ENCODE measurements at places on chromosomes 7 and 10.

DNA sequence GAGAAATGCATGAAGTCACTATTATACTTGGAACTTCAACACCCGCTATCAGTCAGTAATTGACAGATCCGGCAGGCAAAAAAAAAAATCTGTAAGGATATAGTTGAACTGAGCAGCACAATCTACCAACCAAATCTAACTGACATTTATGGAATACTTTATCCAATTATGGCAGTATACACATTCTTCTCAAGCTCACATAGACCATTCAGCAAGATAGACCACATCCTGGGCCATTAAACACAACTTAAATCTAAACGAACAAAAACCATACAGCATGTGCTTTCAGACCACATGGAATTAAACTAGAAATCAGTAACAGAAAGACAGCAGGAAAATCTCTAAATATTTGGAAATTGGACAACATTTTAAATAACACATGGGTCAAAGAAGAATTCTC lies 112.7 kb downstream of the MPP7 start:
- DNase-seq, result no peak

DNA sequence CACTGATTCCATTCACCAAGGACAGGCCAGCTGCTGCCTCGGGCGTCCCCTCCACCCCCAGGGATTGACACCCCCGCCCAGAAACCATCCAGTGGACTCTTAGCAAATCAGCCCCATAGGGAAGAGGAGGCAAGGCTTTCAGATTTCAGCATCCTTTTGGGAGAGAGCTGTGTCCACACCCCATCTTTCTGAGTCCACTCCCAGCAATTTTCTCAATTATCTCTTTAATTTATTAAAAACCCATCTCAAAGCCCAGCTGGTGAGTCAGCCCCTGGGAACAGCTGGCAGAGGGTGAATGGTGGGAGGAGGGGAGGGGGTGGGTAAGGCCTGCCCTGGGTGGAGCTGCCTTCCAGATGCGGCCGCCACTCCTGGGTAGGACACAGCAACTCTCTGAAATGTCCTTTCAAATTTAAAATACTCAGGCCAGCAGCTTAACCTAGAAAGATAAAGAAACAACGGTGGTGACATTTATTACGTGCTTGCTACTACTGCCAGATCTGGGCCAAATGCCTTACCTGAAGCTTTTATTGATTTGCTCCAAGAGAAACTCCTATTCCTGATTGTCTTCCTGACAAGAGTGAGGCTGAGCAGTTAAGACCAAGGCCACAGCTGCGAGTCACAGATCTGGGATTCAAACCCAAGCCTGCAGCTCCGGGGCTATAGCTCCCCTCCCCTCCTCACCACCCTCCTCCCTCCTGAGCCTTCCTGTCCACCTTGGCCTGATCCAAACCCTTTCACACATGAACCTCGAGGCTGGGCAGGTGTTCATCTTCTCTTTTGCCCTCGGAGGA lies 120.4 kb downstream of the RGS10 start:
- DNase-seq, result no peak

DNA sequence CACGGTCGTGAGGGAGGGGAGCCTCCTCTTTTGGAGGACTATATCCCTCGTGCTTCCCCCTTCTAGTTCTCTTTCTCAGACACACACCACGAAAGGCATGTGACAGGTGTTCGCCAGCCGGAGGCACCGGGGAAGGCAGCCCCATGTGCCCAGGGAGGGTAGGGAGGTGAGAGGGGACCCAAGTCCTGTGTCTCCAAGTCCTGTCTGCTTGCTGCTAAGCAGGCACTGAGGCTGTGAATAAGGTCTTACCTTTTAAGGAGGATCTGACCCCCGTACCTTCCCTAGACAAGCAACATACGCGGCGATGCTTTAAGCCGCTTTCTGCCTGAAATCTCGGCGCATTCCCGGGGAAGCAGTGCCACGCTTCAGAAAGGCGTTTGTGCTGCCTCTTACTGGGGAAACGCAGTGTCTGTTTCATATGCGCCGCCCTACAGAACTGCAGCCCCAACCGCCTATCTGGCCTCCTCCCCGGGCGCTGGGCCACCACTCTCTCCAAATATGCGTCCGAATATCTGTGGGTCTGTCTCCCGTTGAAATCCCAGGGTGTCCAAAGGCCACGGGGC lies 770 bp downstream of the PLXNA4 start:
- no peak for DNase-seq

- DNase-seq, result no peak
Measured at GRCh38 chr10:59109826-59110225, 66.6 kb upstream of the PHYHIPL start.

DNA sequence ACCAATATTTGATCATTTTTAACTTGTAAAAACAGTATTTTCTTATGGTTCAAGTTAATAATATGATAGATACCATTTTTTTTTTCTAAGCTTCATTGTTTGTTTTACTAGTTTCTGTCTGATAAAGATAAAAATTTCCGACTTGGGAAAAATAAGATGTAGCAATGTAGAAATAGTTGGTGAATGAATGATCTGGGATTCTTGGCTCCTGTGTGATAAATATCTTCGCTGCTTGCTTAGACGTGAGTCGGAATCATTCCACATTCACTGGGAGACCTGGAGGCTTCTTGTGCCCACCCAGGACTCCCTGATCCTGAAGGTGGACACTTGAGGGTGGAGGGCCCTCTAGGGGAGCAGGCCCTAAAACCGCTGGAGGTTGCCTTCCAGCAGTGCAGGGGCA lies 47.9 kb downstream of the EXOC4 start:
- no peak for DNase-seq

- no peak for DNase-seq
Measured at GRCh38 chr10:98790817-98791216, 344.1 kb upstream of the HPS1 start.

DNA sequence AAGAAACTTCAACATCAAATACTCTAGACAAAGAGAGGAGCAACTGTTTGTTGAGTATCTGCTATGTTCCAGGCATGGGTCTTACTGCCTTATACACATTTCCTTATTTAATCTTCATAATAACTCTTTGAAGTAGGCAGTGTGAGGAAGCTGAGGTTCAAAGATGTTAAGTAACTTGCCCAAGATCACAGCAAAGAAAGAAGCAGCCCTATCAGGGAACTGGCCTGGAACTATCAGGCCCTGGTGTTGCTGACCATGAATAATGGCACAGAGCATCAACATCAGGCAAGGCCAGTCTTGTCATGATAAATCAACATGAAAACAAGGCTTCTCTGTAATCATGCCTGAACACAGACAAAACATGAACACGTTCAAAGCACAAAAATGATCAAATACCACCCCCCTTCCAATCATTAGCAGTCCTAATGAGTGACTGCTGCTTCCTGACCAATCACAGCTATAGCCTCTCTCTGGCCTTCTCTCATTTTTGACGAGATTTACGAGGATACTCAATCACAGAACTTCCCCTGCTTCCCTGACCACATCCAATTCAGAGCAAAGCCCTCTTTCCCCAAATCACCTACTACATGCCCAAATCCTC lies 2.3 kb downstream of the GSDME start:
- DNase-seq, result no peak

- DNase-seq, result no peak
Measured at GRCh38 chr7:122300211-122300932, 4.2 kb downstream of the FEZF1 start.

DNA sequence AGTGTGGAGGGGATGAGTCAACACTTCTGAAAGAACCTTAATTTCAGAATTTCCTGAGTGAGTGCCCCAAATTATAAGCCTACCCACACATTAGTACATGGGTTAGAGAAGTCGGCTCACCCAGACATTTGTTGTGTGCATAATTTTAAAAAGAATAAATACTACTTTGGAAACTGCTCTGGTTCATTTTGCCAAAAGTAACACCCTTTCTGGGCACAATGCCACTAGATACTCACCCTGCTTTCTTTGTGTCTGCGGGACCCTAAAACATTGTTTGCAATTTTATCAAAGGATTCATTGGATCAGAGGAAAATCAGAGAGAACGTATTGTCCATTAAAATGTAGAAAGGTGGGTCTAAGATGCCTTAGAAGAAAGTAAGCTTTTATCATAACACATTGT lies 245.5 kb upstream of the NRP1 start:
- no peak for DNase-seq

- DNase-seq, result no peak
Measured at GRCh38 chr10:28105561-28105960, 106.7 kb upstream of the ODAD2 start.

DNA sequence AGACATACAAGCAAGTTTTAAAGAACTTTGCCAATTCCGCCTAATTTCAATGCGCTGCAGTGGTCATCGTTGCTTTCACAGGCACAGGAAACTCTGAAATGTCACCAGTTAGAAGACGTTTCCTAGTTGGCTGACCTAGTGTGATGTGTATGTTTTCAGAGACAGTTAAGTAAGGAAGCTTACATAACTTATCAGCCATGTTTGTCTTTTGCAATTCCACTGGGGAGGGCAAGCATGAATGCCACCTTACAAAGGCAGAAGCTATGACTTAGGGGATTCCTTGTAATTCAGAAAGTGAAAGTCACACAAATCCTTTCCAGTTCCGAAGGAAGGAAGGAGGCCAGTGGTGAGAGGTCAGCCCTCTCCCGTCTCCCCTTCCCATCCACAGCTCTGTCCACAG lies 15.0 kb upstream of the NPS start:
- DNase-seq, result no peak

GRCh38 chr10:66151346-66151745 lies 774.5 kb upstream of the LRRTM3 start:
- DNase-seq, result no peak

DNA sequence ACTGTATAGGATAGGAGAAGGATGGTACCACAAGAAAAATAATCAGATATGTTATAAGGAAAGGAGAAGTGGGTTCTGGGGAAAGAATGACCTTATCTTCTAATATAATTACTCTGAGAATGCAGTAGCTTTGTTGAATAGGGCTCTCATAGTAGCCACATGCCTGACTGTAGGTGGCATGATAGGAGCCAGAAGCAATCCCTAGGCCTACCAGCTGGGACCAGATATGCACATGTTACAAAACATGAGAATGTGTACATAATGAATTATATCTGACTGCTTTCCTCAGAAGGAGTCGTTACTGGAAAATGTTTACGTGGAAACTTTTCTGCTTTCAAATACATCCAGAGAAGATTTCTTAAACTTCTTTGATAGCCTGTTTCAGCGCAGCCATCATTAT lies 53.2 kb upstream of the FAM3C start:
- no peak for DNase-seq

DNA sequence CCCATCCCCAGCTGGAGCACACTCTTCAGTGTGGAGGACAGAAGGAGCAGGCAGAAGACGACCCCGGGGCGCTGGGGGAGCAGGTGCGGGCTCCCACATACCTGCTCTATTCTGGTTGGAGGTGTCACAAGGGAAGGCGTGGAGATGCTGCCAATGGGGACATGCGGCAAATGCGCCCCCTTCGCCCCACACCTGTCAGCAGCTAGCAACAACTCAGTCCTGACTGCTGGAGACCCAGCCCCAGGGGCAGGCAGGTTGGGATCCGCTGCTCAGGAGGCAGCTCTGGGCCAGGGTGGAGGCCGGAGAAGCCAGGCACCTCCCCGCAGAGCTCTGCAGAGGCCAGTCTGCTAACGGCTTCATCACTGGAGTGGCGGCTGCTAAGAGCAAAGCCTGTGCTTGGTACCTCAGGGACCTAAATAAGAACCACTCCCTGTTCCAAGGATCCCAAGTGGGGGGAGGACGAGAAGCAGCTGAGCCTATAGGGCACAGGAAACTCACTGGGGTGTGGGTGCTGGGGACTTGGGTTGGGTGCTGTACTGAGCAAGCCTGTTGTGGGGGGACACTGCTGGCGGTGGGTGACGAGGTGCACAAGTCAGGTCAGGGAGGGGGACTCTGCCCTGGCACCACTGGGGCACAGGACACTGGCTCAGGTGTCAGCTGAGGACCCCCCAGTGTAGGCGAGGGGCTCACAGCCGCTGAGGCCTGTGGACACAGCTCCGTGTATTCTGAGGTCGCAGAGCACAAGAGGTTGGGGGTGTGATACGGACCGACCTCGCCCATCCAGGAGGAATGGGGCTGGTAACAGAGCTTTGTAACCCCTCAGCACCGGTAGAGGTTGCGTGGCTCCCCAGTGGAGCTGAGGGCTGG lies 19.2 kb upstream of the GPR146 start:
- DNase-seq, result no peak

DNA sequence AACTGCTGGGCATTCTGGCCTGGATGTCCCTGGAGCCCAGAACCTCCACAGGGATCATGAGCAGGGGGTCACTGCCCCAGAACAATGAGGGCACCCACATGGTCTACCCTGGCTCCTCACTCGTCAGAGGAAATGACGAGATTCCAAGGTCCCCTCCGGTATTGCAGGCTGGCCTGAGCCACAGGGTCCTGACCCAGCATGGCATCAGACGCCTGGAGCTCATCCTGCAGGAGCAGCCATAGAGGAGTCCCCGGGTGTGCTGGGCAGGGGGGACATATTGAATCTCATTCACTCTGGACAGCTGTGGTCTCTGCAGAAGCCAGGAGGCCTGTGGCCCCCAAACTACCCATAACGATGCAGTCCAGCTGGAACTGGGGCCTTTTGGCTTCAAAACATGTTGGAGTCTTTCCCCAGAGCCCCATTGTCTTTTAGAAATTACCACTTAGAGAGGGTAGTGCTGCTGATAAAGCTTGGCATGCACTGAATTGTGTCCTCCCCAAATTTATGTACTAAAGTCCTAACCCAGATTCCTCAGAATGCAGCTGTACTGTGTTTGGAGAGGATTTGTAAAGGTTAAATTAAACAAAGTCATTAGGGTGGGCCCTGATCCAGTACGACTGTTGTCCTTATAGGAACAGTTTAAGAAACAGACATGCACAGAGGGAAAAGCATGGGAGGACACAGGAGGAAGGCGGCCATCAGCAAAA lies 27.7 kb downstream of the ANXA8 start:
- no peak for DNase-seq

- no peak for DNase-seq
Measured at GRCh38 chr10:115771755-115772154, 501.3 kb downstream of the GFRA1 start.

GRCh38 chr10:58868736-58869435 lies 307.6 kb upstream of the PHYHIPL start:
- DNase-seq, result no peak

DNA sequence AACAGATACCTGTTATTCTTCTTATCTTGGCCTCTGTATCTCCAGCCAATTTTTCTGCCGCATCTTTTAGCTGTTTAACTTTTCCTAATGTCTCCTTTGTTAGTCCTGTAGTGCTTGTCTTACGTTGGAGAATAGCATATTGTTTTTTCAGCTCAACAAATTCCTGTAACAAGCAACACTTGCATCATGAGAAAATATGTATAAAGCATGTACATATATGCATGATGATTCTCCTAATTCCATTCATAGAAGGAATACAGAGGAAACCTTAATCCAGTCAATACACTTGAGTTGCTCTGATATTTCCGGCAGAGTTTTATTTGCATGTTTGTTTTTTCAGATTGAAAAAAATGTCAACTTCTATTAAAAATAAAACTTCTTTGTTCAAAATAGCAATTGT lies 26.1 kb upstream of the LAMB1 start:
- no peak for DNase-seq

DNA sequence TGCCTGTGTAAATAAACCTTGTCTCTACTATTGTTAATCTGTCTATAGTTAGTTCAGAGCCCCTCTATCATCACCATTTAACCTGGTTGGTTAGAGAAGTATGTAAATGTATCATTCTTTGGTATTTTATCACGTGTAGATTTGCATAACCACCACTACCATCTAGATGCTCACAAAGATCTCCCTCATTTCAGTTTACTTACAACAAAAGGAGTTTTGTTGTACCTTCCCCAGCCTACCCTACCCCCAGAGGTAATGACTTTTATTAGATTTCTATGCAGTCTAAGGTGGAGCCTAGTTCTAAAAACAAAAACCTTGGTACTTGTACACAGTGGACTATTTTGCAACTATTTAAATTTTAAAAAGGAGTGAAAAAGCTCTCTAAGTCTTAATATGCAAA lies 17.5 kb downstream of the ACADSB start:
- no peak for DNase-seq

Measured in CD4-positive, alpha-beta T cell treated with Interleukin-6 at 100 ng/mL for 8 hours (primary cell).